Right renal pelvis (tissue), 4 donors: ENCODE measurements at places on chromosomes 1 and 21. TPM values are rescaled to one million over a fixed set of nuclear protein-coding genes. Genes with fewer than 3 reads are reported as not detected.

Gene NBPF6
- polyA plus RNA-seq = not detected

Gene RGS1
- 8.5 TPM for polyA plus RNA-seq

DNA sequence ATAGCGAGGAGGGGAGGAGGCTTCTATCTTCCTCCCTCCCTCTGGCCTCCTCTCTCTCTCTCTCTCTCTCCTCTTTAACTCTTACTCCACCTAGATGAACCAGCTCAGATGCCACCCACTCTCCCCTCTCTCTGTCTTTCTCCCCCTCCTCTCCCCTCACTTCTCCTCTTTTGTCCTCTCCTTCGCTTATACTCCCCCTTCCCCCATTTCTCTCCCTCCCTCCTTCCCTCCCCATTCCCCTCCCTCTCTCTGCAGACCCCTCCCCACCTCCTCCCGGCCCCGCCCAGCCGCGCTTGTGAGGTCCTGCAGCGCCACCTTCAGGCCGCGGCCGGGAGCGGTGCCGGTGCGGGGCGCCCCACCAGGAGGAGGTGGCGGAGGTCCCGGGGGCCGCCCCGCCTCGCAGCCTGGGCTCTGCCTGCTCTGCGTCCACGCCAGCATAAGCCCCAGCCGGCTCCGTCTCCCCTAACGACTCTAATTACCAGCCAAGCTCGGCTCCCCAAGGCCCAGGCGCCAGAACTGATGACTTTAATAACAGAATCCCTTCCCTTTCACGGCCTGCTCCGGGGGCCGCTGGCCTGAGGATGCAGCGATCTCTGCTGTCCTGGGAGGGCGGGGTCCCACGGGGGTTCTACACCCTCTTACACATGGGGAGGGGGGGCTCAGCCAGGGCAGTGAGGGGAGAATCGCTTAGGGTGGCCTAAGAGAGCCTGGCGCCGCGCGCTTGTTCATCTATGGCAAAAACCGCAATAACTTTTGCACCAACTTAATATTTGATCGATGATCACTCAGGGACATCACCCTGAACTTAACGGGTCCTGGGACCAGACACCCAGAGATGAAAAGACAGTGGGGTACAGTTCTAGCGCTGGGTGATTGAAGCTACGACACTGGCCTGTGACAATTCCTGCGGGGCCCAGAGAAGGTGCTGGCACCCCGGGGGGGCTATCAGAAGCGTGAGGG lies 637.3 kb downstream of the MATN1 start:
- DNase-seq = no peak

GRCh38 chr1:23100074-23100748 lies 68.4 kb downstream of the LUZP1 start:
- DNase-seq = no peak
